CD4-positive, alpha-beta T cell (primary cell): ENCODE measurements at places on chromosomes 13 and 19.

DNA sequence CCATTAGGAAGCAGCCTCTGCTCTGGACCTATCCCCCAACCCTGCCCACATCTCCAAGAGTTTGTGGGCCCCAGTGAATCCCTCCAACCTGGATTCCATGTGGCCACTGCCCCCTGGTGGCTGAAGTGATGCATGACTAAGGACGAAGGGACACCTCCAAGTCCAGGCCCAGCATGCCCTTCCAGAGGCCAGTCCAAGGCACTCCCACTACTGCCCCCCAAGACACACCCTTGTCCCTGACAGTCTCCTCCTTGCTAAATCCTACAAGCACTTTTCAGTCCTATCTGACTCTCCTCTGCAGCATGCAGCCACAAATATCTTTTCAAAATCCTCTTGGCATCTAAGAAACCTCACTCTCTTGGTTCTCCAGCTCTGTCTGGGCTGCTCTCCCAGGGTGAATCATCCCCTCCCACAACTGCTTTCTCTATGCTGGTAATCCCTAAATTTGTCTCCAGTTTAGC lies 33.0 kb downstream of the DEDD2 start:
- peak; percentile 59 for DNase-seq

- no peak for DNase-seq
Observed at GRCh38 chr19:57466489-57466888, 9.5 kb upstream of the VN1R1 start.

DNA sequence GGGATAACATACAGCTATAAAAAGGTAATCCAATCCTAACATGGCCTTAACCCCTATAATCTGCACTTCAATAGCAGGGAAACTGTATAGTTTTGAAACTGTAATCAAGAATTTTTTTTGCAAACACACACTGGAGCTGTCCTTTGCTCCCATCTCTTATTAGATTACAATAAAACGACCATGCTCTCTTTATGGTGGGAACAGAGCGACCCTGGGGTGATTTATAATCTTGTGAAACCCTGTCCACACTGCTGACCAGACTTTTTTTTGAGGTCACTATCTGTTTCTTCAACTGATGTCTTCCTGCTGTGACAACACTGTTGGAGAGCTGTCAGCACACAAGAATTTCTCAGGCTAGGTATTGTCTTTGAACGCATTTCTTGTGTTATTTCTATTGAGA lies 35.3 kb downstream of the DACH1 start:
- DNase-seq: no peak

GRCh38 chr13:111864566-111864965 lies 202.4 kb upstream of the SOX1 start:
- DNase-seq: no peak

- peak; percentile 100 for DNase-seq
Observed at GRCh38 chr19:58543826-58544590, at the start of gene TRIM28. Gene TRIM28, plus strand, starts transcription at chr19:58544064. Its CDS starts 694 bp downstream, at chr19:58544758.

- DNase-seq: no peak
Observed at GRCh38 chr19:17575871-17576757, 20.7 kb downstream of the COLGALT1 start.

- DNase-seq: no peak
Observed at GRCh38 chr19:12224676-12225075, 61.8 kb downstream of the ZNF136 start.

- no peak for DNase-seq
Observed at GRCh38 chr19:55528030-55528803, 8.7 kb downstream of the SBK2 start.

GRCh38 chr13:51298812-51299211 lies 40.7 kb upstream of the SERPINE3 start:
- DNase-seq: no peak

DNA sequence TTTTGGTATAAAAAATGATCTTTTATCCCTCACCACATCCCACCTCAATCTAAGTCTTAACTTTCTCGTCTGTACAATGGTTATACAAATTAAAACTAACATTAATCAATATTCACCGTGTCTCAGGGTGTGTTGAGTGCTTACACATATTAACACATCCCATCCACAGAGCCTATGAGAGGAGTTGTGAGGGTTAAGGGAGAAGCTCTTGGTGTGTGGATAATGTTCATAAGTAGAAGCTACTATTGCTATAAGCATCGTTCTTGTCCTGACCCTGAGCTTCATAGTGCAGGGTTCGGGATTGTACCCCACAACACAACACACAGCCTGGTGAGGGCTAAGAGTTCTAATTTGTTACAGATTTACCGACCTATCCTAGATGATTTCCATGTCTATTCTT lies 2.5 kb downstream of the FPR3 start:
- no peak for DNase-seq

DNA sequence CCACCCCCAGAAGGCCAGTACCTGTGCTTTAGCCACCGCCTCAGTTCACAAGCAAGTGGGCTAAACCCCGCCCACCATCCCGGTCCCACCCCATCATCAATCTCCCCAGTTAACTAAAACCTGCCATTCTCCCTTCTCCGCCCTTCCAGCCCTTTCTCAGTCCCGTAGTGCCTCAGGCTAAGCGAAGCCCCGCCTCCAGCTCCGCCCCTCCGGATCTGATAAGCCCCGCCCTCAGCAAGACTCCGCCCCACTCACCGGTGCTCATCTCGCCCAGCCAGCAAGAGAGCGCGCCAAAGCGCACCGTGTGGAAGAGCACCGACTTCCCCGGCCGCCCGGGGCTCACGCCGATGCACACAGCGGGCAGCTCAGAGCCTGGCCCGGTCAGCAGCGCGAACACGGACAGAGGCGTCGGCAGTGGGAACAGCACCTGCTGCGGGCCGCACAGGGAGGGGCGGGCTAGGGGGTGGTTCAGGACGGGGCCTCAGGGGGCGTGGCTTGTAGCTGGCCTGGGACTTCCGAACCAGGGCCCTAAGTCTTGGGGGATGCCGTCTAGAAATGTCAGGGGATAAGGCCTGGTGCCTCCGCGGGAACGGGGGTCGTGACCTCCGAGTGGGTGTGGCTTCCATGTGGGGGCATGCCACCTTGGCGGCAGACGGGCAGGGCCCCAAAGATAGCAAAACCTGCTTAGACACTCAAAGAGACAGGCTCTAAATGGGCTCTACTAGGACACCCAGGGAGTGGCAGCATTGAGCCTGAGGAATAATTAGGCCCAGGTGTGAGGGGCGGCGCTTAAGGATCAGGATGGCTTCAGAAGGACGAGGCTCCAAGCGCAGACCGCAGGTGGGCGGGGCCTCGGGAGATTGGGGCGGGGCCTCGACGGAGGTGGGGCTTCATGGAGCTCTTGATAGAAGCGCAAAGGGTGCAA lies 21.4 kb downstream of the MAP4K1 start:
- peak; percentile 54 for DNase-seq

- no peak for DNase-seq
Observed at GRCh38 chr19:46241626-46242025, 12.1 kb downstream of the IGFL1 start.

DNA sequence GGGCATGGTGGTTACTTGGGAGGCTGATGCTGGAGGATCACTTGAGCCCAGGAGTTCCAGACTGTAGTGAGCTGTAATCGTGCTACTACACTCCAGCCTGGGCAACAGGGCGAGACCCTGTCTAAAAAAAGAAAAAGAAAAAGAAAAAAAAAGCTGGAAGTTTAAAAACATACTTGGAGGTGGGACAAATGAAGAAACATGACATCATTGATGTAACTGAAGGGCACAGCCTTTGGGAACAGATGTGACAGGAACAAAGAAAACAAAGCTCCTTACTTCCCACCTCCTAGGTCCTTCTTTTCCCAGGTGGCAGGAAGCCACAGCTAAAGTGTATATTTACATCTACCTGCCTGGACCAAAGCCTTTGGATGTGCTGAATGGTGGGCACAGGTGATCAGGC lies 1.9 kb downstream of the PEX11G start:
- no peak for DNase-seq

- DNase-seq: no peak
Observed at GRCh38 chr13:95813139-95813538, 136.2 kb downstream of the DNAJC3 start.

DNA sequence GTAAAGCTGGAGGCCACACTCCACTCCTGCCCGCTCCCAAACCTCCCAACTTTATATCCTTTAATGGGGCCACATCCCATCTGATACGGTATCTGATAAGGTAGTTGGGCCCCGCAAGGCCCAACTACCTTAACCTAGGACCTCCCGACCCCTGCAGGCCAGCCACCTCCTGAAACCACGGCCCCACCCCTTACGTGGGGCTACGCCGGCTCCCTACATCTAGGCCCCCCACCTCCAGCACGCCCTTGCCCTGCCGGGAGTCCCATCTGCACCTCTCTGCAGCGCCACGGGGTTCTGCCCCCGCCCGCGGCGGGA lies 2.2 kb downstream of the IGFLR1 start:
- DNase-seq: no peak

DNA sequence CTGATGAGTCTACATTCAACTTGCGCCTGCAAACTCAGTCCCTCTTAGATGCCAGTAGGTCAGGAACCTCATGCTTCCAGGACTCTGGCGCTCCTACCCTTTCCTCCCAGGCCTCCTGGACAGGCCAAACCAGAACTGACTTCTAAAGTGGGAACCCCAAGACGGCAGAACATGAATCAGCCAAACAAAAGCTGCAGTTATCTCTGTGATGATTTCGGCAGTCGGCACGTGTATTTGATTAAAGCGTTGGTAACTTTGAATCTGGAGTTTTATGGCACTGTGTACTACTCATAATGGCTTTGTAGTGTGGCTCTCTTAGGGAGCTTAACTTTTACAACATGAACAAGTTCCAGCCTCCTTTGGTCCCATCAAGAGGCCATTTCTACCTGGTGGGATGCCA lies 13.7 kb downstream of the ACTN4 start:
- no peak for DNase-seq

DNA sequence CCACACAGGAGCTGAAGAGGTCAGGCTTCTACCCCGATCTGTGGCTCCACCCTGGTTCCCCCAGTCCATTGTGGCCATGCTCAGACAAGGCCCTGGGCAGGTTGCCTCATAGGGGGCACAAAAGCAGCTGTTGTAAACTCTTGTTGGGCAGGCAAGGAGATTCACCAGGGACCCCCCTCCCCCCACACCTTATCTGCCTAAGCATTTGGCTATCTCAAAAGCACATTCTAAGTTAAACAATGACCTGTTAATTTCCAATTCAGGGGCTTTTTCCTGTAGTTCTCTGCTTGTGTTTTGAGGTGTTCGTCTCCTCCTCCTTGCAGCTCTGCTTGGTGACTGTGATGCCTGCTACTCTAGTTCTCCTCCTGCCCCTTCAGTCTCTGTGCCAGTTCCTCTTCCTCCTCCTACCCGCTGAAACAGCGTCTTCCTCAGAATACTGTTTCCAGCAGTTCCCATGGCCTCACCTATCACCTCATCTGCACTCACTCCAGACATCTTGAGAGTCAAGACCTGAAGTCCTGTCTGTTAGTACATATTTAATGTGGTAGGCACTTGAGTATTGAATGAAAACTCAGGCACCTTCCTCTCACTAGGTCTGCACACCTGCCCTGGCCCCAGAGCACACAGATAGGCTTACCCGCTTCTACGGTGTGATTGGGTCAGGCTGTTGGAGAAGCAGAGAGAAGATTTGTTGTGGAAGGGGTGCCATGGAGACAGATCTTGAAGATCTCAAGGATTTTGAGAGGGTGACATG lies 31.7 kb downstream of the SPATA13 start:
- no peak for DNase-seq

- no peak for DNase-seq
Observed at GRCh38 chr19:13882836-13883235, 5.9 kb downstream of the NANOS3 start.

- no peak for DNase-seq
Observed at GRCh38 chr19:2449019-2449418, 7.7 kb downstream of the LMNB2 start.

DNA sequence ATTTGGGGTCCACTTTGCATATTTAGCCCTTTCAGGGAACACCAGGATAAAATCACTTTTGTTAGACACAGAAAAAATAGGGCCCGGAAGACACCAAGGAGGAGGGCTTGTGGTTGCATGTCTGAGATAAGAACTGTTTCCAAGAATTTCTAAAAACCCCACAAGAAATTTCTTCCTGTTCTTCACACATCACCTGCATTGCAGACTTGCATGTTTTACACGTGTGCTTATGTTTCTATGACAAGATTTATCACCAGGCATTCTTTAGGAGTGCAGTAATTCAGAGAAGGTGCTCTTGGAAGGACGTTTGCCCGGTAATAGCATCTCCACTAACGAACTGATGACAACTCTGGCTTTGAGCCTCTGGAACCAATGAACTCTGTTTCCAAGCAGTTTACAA lies 7.1 kb upstream of the ACTL9 start:
- no peak for DNase-seq

GRCh38 chr19:13117176-13117771 lies 734 bp upstream of the TRMT1 start:
- no peak for DNase-seq

GRCh38 chr13:94031609-94032008 lies 447.9 kb downstream of the DCT start:
- no peak for DNase-seq

GRCh38 chr19:30666301-30666803 lies 294.2 kb downstream of the ZNF536 start:
- peak; percentile 22 for DNase-seq

DNA sequence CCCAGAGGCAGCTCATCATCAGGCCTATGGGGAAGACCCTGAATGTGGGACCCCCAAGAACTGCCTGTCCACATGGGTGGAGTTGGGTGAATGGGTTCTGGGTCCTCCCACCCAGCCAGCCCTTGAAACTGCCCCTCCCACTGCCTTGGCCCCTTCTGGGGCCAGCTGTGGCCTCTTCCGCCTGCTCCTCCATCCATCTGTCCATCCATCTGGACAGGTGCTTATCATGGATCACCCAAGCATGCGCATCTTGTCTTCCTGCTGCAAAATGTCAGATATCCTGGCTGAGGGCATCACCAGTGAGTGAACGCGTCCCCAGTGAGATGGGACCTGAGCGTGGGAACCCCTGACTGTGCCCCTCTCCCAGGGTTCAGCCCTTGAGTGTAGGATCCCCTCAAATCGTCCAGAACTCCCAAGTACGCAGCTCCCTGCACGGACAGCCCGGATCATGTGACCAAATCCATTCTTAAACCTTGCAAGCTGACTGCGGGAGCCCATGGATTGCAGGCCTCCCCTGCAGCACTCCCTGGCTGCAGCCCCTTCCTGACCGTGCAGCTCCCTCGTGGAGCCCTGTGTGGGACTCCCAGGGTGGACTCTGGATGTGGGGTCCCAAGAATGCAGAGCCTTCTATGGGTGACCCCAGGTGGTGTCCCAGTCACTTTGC lies 2.0 kb downstream of the STXBP2 start:
- no peak for DNase-seq

GRCh38 chr19:50517704-50518075 lies 4.0 kb upstream of the ASPDH start:
- DNase-seq: no peak

GRCh38 chr19:35279985-35280821 lies 2.1 kb upstream of the HAMP start:
- DNase-seq: peak; percentile 21

- DNase-seq: peak; percentile 70
Observed at GRCh38 chr19:18419195-18419698, at the start of gene SSBP4. Gene SSBP4, plus strand, starts transcription at chr19:18419398. Its CDS starts 251 bp downstream, at chr19:18419649.

- DNase-seq: no peak
Observed at GRCh38 chr19:22607653-22608430, 26.3 kb upstream of the ZNF492 start.
